ENCODE measurements at places on chromosomes 2 and 18.

DNA sequence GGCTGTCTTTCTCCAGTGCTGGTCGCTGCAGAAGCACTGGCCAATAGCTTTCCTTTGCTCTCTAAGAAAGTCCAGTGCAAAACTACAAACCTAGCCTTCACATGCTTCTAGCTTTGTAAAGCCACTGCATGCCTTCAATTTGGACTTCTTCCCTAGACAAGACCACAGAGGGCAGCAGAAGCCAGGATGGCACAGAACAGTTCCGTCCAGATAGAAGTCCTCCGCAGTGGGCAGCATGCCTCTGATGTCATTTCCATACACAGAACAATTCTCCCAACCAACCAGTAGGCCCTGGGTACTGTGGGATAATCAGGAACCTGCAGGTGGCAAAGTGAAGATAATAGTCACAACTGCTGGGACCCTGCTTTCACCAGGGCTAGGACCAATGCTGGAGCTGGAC lies 3.3 kb downstream of the ST6GAL2 start:
- no peak for DNase-seq

- DNase-seq: no peak
Observed at GRCh38 chr2:26621469-26622199, 19.5 kb downstream of the CIB4 start.

DNA sequence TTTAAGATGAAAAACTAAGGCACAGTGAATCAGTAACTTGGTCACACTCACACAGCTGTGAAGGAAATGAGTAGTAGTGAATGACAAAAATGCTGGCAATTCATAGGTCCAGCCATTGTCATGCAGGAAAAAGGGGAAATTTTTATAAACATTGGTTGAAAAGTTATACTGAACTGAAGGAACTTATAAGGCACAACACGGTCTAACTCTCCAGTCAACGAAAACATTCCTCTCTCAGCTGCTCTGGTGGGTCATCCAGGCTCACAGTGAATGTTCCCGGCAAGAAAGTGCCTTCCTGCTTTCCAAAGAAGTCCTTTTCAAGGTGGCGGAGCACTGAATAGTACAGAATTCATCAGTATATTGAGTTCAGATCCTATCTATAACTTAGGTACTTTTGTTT lies 476.1 kb downstream of the DCC start:
- DNase-seq: no peak

- no peak for DNase-seq
Observed at GRCh38 chr2:85797263-85797660, 43.5 kb downstream of the ATOH8 start.

DNA sequence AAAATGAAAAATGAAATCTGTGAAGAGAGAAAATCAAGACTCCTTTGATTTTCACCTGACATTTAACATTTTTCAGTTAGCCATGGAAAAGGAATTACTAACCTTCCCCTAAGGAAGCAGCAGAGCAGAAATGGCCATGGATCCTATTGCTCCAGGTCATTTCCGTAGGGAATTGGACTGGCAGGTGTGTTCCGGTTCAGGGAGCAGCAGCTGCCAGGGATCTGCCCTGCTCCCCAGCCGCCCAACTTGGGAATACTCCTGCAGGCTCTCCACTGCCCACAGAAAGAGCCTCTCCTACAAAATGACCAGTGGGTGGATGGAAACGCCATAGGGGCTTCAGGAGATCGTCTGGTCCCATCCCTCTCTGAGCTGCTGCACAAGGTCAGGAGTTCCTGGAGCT lies 86.0 kb upstream of the MAPK4 start:
- no peak for DNase-seq

GRCh38 chr2:234689911-234690379 lies 193.1 kb upstream of the ARL4C start:
- no peak for DNase-seq

DNA sequence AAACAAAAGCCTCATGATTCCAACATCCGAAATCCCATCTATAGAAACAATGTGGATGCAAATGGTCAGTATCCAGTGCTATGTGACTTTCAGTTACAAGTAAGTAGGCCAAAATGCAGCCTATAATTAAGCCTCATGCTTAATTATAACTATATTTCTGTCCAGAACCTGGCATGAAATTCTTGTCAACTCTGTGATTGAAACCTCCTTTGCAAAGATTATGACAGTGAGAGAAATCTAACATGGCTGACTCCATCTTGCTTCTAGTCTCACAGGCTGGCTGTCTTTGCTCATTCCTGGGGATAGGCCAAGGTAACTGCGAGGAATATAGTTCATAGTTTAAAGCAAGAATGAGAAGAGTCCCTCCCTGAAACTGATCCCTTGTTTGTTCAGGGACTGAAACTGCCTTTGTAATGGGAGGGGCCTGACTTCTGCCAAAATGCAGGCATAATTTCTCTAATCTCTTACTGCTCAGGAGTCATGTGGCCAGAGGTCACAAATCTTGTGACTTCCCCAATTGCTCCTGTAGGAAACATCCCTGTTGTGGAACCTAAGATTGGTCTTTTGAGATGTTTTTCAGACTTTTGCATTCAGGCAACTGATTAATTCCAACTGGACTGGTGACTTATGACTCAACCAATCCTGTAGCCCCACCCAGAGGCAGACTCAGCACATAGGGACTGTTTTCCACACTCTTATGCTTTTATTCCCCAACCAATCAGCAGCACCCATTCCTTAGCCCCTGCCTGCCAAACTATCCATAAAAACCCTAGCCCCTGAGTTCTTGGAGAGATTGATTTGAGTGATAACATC lies 84.5 kb upstream of the TLK1 start:
- no peak for DNase-seq

- no peak for DNase-seq
Observed at GRCh38 chr2:230797515-230798495, 66.9 kb upstream of the ITM2C start.

DNA sequence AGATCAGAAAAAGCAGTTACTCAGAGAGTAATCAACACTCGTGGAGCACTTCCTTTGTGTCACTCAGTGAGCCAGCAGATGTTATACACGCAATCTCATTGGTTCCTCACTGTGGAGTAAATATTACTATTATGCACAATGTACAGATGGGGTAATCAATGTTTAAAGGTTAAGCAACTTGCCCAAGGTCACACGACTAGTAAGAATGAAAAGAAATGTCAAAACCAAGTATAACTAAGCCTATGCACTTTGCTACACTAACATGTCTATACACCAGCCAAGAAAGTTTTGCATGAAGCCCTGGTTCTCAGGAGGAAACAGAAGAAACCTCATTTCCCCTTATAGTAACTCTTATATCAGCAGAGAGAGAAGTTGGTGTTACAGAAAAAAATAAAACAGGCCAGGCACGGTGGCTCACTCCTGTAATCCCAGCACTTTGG lies 5.4 kb downstream of the METTL21A start:
- no peak for DNase-seq

GRCh38 chr2:165313509-165313908 lies 74.3 kb downstream of the SCN2A start:
- DNase-seq: no peak

DNA sequence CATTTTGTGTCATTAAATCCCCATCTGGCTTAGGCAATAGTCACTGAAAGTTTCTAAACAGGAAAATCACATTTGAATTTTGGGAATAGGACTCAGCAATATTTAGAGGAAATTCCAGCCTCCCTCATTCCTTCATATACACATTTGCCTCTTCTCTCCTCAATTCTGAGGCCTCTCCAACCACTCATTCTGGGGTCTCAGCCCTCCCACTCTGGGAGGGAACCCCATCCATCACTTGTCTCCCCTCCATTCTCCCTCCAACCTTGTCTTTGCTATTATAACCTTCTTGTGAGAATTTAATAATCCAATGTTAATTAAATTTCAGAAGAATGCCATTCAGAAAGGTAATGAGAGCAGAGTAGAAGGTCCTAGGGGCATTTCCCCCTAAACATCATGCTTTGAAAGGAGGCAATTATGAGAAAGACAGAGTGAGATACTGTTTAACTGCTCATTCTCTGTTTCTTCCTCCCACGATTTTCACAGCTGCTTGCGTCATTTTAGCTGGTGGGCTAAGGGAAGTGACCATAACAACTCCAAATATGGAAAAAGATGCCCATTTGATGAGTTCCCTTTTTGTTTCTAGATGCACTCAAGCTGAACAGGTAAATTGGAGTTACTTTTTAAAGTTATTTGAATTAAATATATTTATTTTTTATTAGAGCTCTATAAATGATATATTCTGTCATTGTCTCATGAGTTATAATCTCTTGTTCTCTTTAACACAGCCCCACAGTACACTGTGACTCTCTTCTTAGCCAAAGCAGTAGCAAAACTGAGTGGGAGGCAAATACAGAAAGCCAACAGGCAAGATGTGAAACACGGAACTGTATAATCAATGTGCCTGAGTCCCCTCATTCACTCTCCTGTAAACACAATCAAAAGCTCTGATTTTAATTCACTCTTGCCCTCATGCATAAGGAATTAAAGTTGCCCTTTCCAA lies 135.1 kb downstream of the DLGAP1 start:
- no peak for DNase-seq

DNA sequence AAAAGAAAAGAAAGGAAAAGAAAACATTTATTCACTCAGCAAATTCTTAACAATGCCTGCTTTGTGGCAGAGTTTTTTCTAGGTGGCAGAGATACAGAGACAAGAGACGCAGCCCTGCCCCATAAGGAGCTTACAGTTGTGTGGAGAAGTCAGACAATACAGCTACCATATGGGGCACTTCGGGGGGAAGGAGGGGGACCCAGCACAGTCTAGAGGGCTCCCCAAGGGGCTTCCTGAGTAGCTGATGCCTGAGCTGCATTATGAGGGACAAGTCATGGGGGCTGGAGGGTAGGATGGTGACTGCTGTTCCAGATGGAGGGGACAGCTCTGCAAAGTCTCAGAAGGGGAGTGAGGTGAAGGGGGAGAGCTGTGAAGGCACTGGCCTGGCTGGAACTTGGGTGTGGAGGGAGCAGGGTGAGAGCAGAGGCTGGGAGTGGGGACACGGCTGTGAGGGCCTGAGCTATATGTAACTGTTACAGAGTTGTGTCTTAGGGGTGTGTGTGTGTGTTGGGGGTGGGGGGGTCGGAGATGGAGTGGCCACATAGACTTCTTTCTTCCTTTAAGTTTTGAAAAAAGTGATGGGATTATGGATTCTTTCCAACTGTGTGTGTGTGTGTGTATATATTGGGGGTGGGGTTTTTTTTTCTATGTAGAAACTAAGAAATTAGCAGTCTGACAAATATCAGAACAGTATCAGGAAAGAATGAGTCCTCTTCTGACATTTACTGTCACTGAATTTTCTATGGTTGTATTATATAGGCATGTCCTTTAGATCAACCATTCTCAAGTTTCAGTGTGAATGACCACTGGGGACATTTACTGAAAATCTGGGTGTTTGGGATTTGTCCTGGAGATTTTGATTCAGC lies 66.0 kb upstream of the HAAO start:
- no peak for DNase-seq

GRCh38 chr2:122009561-122009960 lies 254.1 kb downstream of the TSN start:
- DNase-seq: no peak

DNA sequence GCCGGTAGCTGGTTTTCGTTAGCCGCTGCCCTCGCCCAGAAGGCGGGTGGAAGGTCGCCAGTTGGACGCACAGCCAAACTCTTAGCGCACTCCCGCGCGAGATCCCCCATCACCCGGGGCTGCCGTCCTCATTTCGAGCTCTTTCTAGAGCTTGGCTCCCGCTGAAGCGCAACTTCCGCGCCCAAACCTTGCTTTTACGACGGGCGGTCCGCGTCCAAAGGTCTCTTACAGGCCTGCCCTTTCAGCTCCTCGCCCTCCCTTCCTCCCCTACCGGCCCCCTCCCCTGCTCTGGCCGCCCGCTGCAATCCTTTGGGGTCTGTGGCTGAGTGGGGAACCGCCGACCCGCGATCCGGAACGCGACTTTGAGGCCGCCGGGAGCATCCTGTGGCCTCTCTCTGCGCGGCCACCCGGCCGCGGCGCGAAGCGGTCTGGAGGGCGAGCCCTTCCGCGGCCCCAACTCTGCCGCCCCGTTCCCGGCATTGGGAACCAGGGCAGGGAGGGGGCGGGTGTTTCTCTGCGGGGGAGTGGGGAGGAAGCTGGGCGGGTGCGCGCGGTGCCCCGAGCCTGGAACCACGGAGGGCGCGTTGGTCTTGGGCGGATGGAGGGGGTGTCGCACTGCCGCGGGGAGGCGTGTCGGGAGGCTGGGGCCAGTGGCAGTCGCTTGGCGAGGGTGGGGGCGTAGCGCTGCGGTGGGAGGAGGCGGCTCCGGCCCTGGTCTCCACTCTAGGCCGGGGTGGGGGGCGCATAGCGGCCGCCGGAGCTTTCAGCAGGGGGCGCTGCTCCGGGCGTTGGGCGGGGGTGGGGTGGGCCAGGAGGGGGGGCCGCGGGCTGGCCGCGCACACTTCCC lies at the start of gene GDF7:
TSS of gene GDF7 (plus strand) at position 841 of the 847 bp plus-strand sequence. CDS start 96 bp downstream, outside the sequence.
- DNase-seq: no peak

GRCh38 chr2:109463891-109464290 lies 149.9 kb downstream of the SEPTIN10 start:
- no peak for DNase-seq

- no peak for DNase-seq
Observed at GRCh38 chr2:195119231-195119630, 537.8 kb upstream of the SLC39A10 start.

DNA sequence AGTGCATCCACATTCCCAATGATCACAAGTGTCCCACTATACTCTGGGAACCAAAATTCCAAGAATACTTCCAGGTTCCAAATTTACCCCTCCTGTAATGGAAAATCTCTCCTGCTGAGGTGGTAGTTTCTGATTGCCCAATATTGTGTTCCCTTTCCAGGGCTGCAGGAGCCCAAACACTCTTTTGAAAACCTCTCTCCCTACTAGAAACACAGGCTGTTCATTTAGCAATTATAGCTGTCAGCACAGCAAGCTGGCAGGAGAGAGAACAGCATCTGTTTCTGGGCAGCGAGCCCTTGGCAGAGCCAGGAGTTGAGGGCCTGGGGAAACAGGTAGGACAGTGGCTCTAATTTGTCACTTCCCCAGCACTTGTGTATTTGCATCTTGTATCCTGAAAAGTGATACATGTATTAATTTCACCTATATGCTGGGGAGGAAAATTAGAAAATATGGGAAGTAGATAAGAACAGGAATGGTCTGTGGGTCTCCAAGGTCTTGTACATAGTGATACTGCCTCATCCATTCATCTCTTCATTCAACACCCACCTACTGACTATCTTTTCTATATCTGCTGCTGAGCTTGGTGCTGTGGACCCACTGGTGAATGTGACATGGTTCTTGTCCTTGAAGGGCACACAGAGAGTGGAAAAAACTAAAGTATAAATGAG lies 16.9 kb upstream of the PAIP2B start:
- no peak for DNase-seq

DNA sequence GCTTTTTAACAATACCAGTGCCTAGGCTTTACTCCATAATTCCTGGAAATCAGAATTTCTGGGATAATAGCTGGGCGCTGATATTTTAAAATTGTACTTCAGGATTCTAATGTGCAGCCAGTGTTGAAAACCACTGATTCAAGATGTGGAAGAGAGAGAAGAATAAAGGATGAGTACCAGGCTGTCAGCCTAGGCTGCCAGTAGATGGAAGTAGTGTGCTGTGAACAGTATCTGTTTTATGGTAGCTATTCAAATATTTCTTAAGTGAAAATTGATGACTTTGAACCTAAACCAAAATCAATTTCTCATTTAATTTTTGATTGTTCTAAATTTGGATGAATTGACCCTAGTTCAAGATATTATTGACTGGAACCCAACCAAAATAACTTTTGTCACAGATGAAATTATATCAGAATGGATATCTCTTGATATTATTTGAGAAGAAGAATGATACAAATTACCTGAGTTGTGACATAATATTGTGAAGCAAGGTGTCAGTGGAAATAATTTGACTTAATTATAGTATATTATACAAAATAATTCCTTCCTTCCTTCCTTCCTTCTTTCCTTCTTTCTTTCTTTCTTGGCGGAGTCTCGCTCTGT lies 88.0 kb downstream of the COMMD1 start:
- DNase-seq: peak; percentile 2

GRCh38 chr18:36917907-36918306 lies 89.0 kb downstream of the KIAA1328 start:
- DNase-seq: no peak

Data from AG04449 (cell line).